ENCODE measurements at places on chromosomes 5 and 9.

- no peak for DNase-seq
These were observed 186.8 kb downstream of the TTLL11 start for GRCh38 chr9:121906074-121906870.

DNA sequence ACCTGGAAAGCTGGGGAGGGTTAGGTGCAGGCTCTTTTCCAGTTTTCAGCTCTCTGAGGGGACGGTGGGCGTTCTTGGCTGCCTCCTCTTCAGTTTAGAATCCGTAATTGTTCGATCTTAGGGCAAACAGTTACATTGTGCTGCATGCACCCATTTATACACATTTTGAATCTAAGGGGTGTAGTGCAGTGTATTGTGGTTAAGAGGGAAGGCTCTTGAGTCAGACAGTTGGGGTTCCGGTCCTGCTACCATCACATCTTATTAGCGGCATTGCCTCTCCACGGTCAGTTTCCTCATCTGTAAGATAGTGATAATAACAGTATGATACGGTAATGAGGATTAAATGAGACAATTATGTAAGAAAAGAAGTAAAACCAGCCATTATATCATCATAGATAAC is 625 bp downstream of the EXOSC2 start:
- DNase-seq: no peak

DNA sequence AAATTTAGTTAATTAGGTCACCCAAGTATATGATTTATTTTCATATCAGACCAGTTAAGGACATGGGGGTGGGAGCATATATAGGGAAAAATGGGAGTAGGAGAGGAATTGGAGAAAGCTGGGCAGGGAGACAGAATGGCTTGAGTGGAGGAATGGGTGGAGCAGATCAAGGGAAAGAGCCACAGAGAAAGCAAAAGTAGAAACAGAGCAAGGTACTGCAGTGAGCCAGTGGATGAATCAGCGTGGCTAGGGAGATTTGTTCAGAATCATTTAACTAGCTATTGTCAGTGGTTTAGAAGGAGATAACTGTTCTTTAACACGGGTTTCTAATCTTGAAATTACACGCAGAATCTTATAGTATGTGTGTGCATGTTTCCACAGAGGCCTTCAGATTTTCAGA is 37.4 kb downstream of the SNX24 start:
- no peak for DNase-seq

DNA sequence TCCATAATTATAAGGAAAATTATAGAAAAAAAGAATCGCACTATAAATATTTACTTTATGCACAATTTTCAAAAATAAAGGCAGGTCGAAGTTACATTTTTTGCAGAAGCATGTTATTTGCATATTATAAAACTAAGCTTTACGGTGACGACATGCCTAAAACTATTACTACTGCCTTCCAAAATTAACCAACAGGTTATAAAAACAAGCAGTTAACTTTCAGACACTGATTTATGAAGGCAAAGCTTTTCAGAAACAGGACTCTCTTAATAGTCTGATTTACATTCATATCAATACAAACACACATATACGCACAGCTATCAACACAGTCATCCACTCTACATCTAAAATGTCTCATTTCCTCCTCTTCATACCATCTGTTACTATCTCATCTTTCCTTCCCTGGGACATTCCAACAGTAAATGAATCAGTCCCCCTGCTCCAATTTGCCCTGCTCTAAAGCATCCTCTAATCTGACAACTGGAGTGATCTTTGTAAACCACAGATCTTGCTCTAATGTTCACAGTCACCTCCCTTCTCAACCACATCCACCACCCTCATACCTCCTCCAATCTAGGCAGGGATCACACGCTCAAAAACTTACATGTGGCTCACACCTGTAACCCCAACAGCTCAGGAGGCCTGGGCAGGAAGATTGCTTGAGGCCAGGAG is 21.6 kb downstream of the FBXW11 start:
- DNase-seq: no peak

DNA sequence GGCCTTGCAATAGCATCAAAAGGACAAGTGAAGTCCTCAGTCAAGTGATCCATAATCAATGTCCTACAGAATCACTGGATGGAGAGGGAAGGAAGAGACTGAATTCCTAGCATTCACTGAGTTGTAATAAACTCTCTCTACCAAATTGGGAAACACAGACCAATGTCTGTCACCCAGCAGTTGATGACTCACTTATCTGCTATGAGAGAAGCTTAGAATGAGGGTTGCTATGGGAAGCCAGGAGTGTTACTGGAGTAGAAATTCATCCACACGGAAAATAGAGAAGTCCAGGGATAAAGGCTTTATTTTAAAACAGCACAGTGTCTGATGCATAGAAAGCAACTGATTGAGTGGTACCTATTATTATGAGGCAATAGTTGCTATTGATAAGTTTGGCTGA is 407.4 kb downstream of the BRINP1 start:
- DNase-seq: no peak

DNA sequence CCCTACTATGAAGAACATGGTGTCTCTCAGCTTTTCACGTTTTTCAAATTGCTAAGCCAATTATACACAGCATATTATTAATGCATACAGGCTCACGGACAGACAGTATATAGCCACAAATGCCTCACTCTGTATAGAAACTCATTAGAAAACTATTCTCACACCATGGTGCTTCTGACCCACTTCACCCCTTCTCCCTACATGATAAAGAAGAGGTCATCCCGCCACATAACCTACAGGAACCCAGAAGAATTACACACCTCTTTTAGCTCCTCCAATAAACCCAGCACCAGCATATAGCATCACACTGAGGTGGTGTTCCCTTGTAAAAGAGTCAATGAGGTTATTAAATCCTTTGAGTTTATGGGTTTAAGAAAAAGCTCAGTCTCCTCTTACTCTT is 5.6 kb downstream of the TLE1 start:
- DNase-seq: no peak

- DNase-seq: no peak
These were observed 47.1 kb downstream of the SPIN1 start for GRCh38 chr9:88435336-88435735.

GRCh38 chr9:102435427-102435826 is 559.7 kb upstream of the CYLC2 start:
- DNase-seq: no peak

GRCh38 chr5:177471610-177472356 is 1.7 kb downstream of the DBN1 start:
- no peak for DNase-seq

DNA sequence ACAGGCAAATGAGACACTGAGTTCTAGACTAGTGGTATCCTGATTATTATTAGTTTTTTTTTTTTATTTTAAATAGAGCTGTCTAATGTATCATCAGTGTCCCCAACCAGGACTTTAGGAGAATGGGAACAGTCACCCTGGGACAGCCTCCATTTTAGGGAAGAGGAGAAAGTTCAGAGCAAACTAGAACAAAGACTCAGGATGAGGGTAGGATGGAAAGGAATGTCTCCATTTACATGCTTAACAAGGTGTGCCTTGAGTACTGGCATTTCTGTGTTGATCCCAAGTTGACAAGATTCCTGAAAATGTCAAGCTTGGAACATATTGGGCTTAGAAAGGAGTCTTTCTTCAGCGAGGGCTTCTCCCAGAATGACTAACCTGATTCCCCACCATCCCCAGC is 223.5 kb downstream of the ARRDC3 start:
- DNase-seq: no peak

- DNase-seq: no peak
These were observed 191.1 kb downstream of the AP3B1 start for GRCh38 chr5:78103232-78103918.

DNA sequence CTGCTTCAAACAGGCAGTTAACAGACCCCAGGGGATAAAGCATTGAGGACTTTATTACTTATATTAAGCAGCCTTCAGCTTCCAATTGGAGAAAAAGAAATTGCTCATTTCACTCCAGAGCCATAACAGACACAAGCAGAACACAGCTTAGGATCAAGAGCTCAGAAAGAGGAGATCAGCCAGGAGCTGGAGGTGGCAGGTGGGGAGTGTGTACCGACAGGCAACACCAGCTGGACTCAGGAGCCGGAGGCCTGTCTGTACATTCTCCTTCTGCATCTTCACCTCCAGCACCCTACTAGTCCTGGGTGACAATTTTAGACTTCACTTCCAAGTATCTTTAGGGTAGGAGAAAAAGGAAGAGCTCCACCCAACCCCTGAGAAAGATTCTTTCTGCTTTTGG is 35.8 kb downstream of the NRG2 start:
- DNase-seq: no peak

GRCh38 chr9:131407717-131408195 is 13.9 kb downstream of the PRRC2B start:
- DNase-seq: no peak

Measured in effector memory CD4-positive, alpha-beta T cell (primary cell).